ENCODE measurements at places on chromosomes 6 and 20. TPM values are rescaled to one million over a fixed set of nuclear protein-coding genes. Genes with fewer than 3 reads are reported as not detected.

Gene SPTLC3
- 0.73 TPM for total RNA-seq

Gene SAYSD1
- total RNA-seq: 12.4 TPM

Gene PPP1R16B
- total RNA-seq: 55.0 TPM

Gene CYP24A1
- not detected for total RNA-seq

Gene PRL
- total RNA-seq: not detected

Gene HUS1B
- 1.4 TPM for total RNA-seq

Gene ZNF334
- 1.3 TPM for total RNA-seq

Gene MEI4
- total RNA-seq: not detected

Gene GSTA1
- total RNA-seq: not detected

Gene PRSS16
- 1.9 TPM for total RNA-seq

Gene BNIP5
- total RNA-seq: not detected

Gene TCEA2
- total RNA-seq: 60.8 TPM

Gene IMPG1
- total RNA-seq: not detected

Gene TRIM40
- total RNA-seq: not detected

Gene HLA-DRA
- 88.4 TPM for total RNA-seq

Gene NUP43
- 69.2 TPM for total RNA-seq
